ENCODE measurements at places on chromosomes 1 and 21. TPM values are rescaled to one million over a fixed set of nuclear protein-coding genes. Genes with fewer than 3 reads are reported as not detected.

DNA sequence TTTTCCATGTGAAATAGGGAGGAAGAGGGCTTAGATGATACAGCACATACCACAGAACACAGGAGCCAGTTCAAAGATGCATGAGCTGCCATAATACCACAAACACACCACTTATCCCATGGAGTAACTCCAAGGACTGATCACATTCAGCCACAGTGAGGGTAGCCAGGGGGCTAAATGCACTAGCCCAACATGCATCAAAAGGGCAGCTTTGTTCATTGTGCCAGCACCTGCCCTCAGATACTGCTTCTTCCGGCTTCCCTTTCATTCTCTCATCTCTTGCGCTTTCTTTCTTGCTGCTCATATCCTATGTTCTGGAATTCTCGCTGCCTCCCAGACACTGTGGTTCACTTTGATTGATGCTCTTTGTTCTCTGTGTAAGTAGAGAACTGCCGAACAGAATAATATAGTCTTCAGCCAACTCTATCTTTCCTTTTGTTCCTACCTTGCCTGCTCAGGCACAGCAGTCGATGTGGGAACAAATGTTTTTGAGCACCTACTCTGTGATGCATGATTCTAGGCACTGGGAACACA lies 50.0 kb upstream of the SYT6 start:
- no peak for DNase-seq

GRCh38 chr1:87956750-87957149 lies 628.1 kb downstream of the LMO4 start:
- no peak for DNase-seq

DNA sequence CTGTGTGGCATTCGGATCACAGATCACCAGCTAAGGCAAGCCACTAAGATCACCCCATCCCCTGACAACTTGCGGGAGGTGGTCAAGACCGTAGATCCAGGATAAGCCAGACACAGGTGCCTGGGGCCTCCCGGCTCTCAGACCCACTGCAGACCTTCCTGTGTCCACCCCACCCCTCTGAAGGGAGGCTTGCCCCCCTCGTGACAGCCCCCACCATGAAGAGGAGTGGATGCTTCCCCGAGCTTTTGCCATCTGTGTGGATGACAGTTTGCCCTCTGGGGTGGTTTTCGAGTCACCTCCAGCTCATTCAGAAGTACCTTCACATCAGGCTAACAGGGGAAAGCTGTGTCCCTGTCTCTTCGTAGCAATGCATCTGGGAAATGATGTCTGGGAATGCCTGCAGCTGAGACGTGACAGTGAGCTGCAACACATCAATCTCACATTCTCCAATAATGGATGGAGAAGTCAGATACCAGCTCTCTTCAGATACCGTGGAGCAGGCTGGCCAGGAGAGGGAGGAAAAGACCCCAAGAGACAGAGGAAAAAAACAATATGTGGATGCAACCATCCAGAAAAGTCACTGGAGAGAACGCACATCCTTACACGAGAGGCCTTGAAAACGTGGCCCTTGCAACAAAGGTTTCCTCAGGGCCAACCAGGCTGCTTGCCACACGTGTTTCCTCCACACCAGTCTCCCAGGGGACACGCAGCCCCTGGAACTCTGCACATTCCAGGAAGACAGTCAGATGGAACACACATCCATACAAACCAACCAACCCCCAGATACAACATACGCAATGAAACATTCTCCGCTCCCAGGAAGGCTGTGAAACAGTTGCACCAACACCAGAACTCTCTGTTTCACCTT lies 20.4 kb upstream of the FHAD1 start:
- no peak for DNase-seq

GRCh38 chr1:45493116-45493697 lies 2.2 kb upstream of the TESK2 start:
- no peak for DNase-seq

GRCh38 chr1:203544978-203545816 lies 51.2 kb downstream of the OPTC start:
- no peak for DNase-seq

DNA sequence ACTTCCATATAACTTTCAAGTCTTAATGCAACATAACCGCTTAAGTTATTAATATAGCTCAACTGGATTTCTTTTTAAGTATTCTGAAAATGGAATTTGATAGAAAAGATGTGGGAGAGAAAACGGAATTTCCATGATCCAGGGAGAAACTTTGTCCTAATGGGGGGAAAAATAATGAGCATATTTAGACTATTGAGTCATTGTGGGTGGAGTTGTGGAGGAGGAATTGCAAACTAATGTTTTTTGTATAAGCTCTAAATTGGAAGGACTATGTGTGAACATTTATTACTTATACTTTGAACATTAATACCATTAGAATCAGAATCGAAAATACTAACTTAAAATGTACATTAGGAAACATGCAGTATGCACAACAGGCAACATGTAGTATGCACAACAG lies 159.9 kb upstream of the NEGR1 start:
- no peak for DNase-seq

- no peak for DNase-seq
Observed at GRCh38 chr1:210531475-210532222, 202.9 kb downstream of the HHAT start.

DNA sequence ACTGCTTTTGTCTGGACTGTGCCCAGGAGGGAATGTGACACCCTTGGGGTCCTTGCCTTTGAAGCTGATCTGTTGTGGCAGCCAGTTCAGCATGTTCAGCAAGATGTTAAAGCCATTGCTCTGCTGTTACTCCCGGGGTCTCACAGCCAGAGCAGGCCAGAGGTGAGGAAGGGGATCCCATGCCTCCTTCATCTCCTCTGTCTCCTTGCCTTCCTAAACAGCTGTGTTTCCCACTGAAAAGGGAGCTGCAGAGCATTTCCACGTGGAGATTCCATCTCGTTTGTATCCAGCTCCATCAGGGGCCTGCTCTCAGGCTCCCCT lies 135.8 kb upstream of the COL6A1 start:
- no peak for DNase-seq

DNA sequence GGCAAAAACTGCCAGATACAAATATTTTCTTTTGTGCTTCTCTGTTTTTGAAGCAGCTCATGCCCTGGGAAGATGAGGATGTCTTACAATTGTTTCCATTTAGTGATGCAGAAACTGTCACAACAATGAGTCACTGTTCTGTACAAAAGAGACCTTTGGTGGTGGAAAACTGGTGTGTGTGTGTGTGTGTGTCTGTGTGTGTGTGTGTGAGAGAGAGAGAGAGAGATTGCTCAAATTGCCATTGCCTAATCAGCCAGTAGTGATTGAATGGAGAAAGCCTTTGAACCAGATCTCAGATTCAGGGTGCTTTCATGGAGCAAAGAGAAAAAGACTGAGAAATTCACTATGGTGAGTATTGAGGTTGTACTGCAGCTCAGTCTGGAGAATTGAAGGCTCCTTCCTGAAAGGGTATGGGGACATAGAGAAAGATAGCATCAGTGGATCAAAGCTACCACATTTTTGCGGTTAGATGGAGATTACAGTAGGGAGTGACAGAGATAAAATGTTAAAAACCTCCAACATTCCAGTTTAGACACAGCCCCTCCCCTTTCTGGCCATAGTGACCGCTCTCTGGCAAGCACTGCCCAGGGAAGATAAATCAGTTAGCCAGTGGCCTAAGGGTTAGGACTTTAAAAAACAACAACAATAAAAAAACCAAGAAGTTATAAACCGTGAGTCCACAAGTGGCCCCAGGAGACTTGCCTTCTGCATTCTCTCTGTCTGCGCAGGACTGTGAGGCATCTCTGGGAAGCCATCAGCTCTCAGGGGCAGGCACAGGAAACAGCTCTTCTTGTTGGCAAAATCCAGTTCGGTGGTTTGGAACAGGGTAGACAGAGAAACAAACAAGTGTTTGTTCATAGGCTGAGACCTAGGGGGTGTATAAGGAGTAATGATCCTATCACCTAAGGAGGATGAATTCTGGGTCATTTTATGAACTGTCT lies 406.5 kb downstream of the DUSP10 start:
- DNase-seq, result no peak

GRCh38 chr1:156420205-156421061 lies 51.4 kb downstream of the RHBG start:
- DNase-seq, result no peak

DNA sequence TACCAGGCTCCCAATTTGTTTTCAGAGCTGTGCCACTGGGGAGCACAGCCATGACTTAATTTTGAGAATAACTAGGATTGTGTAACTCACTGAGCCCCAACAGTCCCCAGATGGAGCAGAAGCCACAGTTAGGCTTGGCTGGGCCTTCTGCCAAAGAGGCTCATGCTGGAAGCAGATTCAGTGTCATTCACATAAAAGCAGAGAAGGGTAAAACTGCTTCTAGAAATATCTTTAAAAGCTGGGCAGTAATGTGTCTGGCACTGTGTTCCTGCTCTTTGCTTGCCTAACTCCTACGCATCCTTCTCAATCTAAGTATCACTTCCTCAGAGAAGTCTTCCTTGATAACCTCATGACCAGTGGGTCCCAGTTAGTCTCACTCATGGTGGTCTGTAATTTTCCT lies 20.3 kb downstream of the STK40 start:
- no peak for DNase-seq

DNA sequence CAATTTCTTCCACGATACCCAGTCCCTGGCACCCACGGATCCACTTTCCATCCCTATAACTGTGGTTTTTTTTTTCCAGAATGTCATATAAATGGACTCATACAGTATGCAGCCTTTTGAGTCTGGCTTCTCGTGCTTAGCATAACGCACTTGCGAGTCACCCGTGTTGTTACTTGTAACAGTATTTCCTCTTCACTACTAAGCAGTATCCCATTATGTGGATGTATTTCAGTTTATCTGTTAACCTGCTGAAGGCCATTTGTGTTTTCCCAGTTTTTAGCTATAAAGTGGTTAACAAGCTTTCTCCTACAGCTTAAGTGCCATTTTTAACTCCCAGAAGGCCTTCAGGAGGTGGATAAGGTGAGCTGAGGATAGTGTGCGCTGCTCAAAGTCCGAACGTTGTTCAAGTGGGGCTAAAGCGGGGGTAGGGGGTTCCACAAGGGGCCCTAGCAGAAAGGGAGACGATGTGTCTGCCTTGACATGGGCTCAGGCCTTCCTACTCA lies 829 bp downstream of the ADAR start:
- DNase-seq, result no peak

DNA sequence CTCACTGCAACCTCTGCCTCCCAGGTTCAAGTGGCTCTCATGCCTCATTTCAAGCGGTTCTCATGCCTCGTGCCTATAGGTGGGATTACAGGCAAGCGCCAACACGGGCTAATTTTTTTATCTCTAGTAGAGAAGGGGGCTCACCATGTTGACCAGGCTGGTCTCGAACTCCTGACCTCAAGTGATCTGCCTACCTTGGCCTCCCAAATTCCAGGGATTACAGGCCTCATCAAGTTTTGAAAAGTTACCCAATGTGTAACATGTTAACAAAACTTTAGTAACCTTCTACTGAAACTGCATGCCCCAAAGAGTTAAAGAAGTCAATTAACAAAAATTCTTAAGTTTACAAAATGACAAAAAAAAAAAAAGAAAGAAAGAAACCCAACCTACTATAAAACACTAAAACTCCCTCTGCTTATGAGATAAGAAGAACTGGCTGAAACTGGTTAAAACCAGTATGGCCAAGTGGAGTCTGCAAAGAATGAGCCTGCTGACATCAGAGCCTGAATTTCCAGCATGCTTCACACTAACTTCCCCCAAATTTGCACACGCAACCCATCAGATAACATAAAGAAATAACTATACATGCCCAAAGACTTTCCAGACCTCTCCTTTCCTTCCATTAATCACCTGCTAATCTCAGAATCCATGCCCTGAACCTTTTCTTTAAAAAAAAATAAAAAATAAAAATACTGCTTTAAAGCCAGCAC lies 25.5 kb upstream of the PSMG1 start:
- DNase-seq, result no peak

DNA sequence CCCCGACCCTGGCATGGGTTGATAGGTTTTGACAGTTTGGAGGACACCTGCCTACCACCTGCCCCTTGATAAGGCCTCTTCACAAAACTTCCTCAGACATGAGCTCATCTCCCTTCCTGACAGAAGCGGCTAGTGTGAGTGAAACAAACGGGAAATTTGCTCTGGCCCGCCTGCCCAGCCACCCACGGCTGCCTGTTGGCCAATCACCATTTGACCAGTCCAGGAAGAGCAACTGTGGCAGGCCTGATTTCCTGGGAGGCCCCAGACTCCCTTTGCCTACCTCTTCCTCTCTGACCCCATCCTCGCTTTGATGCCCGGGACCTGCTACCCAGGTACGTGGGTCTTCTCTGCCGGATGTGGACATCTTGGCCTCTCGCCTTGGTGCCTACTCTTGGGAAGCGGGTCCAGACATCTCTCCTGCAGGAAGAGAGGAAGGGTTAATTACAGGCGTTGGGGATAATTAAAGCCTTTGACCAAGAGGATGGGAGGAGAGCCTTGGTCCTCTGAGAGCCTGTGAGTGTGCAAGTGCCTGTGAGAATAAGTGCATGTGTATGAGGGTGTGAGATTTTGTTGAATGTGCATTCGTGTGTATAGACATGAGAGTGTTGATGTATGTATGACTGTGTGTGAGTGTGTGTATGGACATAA lies 1.1 kb upstream of the EPHA2 start:
- no peak for DNase-seq

- DNase-seq, result no peak
Observed at GRCh38 chr1:221777431-221778072, 35.7 kb upstream of the DUSP10 start.

- no peak for DNase-seq
Observed at GRCh38 chr1:115188680-115189395, 99.5 kb upstream of the TSPAN2 start.

The CYP4Z1 gene
- 1.4 TPM for total RNA-seq

The FLG2 gene
- 0.19 TPM for total RNA-seq

The NCAM2 gene
- total RNA-seq, result not detected

The ATG4C gene
- total RNA-seq, result 7.2 TPM

The FCRL4 gene
- not detected for total RNA-seq

The DNM3 gene
- 1.2 TPM for total RNA-seq

The LCE1B gene
- not detected for total RNA-seq

The AGBL4 gene
- not detected for total RNA-seq

The TMEM54 gene
- total RNA-seq, result 182 TPM

The ADAMTS4 gene
- total RNA-seq, result 2.1 TPM

The OVAAL gene
- not detected for total RNA-seq

The EPHB2 gene
- total RNA-seq, result 0.76 TPM

Data from esophagus squamous epithelium (tissue), 5 donors.